Activated T-helper 17 cell treated with anti-CD3 and anti-CD28 coated beads, Interleukin-2, amount 50 U/mL, for 72 hours (primary cell): ENCODE measurements at places on chromosomes 2 and 18.

GRCh38 chr2:213227458-213227857 is 56.8 kb upstream of the SPAG16 start:
- ATAC-seq = no peak

GRCh38 chr2:24559473-24560113 is 68.5 kb downstream of the NCOA1 start:
- no peak for ATAC-seq

DNA sequence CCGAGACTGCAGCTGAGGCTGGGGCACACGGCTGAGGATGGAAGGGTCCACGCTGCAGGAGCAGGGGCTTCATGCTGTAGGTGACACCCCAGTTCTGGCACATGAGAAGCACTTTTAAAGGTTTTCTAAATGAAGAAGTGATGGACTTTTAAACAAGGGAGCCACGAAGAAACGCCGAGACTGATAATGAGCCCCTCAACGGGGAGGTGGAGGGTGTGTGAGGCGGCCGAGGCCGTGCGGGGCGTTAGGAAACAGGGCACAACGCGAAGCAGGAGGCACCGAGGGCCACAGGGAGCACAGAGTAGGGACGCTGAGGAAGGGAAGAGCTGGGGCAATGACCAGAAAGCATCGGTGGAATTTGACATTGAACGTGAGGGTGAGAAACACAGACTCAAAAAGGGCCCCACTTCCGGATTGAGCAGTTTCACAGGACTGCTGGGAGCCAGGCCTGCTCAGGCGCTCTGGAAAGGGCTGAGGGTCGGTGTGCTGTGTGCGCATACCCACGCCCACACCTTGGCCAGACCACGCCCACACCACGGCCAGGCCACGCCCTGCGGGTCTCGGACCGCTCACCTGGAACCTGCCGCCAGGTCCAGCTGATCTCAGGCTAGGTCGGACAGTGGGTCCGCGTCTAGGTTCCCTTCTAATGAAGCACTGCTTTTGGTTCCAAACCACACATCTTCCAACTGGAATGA is 115.7 kb downstream of the GYPC start:
- ATAC-seq = no peak

GRCh38 chr18:13486284-13486683 is 240.1 kb downstream of the FAM210A start:
- no peak for ATAC-seq

DNA sequence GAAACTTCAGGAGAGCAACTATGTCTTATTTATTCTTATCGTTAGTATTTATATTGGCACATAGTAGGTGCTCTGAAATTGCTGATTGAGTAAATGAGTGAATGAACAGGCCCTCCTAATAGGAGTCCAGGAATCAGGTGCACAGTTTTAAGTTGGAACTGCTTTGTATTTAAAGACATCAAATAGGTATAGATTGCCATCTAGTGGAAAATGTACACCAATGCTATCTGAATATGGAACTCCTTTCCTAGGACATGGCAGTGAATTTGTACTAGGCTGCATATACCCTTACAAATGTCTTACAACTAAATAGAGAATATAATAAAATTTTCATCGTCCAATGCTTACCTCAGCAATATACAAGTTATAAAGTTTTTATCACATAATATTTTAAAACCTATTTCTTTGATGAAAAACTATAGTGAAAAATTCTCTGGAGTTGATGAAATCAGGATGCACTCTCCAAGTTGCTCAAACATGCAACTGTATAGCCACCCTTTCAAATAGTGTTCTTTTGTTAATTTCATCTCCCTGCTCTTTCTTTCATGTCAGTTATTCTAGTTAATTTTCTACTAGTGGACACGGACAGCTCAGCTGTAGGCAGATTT is 318.9 kb upstream of the SYT4 start:
- ATAC-seq = no peak

DNA sequence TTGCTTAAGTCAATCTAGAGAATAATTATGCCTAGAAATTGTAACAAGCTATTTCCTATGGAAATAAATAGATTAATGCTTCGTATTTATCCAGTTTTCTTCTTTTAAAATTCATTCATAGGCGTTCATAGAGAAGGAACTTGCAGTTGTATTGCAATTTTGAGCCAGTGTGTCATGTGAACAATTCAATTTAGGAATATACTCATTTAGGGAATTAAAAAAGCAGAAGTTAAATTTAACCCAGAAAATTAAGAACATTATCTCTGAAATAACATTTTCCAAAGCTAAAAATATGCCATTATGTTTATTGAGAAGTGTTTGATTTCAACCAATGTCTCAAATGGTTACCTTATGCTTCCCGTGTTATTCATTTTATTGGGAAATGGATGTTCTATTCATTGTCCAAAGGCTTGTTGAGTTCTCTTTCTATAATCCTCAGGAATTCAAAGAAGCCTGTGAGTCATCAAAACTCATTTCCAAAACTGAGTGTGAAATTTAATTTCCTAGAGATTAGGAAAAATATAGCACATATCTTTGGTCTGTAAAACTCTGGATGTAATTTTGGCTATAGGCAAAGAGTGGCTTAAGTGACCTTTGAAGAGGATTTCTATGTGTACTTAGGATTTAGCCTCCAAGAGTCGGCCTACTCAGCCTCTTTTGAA is 99.7 kb downstream of the SLC8A1 start:
- ATAC-seq = no peak

DNA sequence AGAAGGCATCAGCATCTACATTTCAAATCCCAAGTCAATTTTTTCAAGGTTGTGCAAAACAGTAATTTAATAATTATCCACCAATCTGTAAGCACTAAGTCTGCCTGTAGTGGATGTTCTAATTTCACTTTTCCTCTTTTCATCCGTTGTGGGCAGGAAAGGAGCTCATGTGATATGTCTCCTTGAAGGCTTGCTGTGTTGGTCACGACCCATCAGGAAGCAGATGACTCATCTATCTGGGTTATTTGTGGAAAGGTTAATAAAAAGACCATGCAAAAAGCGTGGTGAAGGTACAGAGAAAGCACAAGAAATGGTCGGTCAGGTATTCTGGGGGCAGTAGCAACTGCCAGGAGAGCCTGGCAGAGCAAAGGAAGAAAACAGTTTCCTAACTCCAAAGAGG is 476.7 kb upstream of the RAB6C start:
- ATAC-seq = no peak

DNA sequence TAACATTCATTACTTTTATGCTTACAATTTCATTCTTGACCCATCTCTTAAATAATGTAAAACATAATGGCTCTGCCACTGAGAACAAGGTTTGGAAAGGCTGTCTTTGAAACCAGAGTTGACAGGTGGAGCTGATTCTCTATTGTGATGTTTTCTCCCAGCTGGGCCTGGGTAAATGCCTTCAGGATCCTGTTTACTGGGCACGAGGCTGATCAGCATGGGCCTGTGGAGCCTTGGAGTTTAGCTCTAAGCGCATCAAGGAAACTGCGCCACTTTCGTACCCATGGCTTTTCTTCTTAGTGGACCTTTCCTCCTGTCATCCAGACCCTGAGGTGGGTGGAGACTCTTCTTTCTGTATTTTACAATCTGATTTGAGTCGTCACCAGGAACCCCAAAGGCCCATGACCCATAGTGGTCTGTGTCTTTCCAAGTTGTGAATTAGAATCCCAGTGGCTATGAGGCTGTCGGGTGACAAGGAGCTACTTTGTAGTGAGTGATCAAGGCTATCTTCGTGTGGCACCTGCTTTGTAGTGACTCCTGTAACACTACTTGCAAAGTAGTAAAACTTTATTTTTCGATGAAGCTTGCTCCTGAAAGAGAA is 123.1 kb downstream of the LPIN1 start:
- ATAC-seq = no peak

- no peak for ATAC-seq
Measured at GRCh38 chr18:22088996-22089640, 80.3 kb upstream of the GATA6 start.

DNA sequence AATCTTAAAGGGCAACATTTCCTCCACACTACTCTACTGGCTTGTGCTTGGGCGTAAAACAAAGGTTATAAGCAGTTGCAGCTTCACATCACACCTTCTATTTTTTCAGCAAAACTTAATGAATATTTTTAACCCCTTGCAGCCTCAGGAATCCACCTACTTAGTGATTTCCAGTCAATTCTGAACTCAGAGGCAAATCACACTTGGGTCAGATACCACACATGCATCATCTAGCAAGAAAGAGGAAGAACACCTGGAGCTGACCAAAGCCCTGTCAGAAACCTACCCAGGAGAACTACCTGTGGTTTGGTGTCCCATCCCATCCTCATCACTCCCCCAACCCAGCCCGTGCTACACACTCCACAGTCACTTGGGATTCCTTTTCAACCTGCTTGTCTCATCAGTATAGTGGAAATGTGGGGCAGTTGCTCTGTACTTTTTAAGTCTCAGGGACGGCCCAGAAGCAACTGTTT is 25.5 kb downstream of the PIAS2 start:
- ATAC-seq = peak; percentile 67

DNA sequence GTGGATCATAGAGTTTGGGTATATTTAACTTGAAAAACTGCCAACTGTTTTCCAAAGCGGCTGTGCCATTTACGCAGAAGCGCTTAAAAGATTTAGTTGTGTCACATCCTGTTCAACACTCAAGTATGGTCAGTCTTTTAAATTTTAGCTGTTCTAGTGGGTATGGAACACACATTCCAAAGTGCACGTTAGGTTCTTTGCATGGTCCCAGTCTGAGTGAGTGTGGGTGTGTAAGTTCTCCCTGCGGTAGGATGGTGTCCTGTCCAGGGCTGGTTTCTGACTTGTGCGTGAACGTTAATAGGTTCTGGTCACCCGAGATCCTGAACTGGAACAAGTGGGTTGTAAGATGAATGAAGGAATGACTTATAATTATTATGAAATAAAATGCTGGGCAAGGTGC is 28.4 kb upstream of the IL36G start:
- no peak for ATAC-seq

DNA sequence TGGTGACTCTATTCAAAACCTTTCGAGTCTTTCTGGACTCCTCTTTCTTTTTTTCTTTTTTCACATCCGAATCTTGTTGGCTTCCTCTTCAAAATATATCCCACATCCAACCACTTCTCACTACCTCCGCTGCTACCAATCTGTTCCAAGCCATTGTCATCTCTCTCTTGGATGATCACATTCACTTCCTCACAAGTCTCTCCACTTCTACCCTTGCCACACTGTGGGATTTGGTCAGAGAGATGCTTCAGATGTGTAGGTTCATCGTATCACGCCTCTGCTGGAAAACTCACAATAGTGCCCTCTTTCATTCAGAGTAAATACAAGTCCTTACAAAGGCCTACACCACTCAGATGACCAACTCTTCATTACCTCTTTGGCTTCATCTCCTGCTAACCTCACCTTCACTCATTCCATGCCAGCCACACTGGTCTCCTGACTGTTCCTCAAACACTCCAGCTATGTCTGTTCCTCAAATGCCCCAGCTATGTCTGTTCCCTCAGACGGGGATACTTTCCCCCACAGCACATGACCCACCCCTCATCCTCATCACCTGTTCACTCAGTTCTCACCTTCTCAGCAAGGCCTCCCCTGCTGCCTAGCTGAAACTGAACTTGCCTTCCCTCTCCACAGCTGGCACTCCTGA is 67.2 kb upstream of the PELI1 start:
- ATAC-seq = no peak

GRCh38 chr18:39842366-39842914 is 2112.6 kb upstream of the PIK3C3 start:
- ATAC-seq = no peak

DNA sequence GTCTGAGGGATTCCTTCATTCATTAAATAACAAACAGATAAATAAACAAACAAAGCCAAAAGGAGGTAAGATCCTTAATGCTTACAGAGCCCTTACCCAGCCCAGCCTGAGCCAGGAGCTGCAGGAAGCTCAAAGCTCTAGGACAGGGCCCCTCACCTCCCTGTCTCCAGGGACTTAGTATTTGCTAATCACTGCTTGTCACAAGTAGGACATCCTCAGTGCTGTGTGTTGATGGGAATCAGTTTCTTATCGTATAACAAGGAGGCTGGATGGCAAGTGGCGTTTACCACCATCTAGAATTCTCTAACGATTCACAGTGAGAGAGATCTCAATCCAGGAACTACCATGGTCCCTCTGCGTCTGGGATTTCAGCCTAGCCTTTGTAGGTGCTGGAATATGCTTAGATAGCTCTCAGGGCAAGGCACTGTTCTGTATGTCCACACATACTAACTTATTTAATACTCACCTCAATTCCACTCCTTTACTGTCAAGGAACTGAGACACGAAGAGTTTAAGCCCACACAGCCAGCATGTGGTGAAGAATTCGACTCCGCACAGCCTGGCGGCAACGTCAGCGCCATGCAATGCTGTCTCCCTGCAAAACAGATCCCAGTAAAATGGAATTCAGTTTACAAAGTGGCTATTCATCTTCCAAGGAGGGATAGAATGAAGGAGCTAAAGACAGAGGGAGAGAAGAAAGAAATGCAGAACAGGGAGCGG is 164.8 kb downstream of the MYCN start:
- ATAC-seq = no peak

GRCh38 chr18:59006461-59007067 is 133.1 kb upstream of the SEC11C start:
- no peak for ATAC-seq

DNA sequence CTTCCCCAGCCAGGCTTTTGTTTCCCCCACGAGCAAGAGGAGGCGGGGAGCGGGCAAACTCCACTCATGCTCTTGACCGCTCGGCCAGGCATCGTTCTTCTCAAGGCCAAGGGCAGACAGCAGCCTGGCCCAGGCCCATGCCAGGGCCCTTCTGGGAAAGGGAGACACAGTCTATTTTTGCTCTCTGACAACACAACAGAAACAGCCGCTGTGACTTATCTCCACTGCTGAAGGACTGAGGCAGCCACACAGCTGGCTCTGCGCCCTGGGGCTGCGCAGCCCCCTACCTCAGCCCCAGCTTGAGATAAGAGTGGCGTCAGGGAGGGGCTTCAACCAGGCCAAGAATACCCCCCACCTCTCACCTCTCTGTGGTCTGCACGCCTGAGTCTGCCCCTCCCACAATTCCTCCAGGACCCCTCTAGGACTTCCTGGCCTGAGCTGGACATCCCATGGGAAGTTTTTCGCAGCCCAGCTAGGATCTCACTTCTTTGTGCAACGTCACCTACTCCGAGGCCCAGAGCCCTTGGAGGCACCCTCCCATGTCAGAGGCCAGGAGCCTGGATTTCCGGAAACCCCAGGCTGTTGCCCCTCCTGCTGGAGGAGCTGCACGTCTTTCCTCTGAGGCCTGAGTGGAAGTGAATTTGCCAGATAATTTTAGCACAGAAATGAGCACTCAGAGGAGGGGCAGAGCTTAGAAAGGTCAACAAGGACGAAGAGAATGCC is 118.9 kb upstream of the OTOS start:
- ATAC-seq = no peak

GRCh38 chr2:8408560-8409460 is 273.0 kb upstream of the ID2 start:
- ATAC-seq = peak; percentile 96

DNA sequence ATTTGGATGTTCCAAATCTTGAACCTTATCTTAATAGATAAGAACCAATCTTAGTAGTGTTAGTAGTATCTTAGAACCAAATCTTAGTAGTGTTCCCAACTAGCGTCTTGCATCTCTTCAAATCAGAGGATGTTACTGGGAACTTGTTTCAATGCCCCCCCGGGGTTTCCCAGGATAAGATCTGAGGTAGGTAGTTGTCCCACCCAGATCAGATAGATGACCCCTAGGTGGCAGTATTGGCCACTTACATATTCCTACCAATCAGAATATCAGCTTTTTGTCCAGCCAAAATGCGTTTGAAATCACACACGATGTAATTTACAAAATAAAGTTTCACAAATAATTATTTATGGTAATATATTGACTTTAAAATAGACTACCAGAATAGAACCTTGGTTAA is 314.8 kb downstream of the MBD2 start:
- peak; percentile 52 for ATAC-seq

GRCh38 chr2:239689985-239690384 is 289.2 kb upstream of the HDAC4 start:
- no peak for ATAC-seq

- peak; percentile 59 for ATAC-seq
Measured at GRCh38 chr2:178306352-178307073, 112.2 kb downstream of the OSBPL6 start.
